H1 (cell line): ENCODE measurements at places on chromosomes 2 and 18. TPM values are rescaled to one million over a fixed set of nuclear protein-coding genes. Genes with fewer than 3 reads are reported as not detected.
A peak's percentile ranks its signal among the peaks of the same experiment; 100 is the strongest.

DNA sequence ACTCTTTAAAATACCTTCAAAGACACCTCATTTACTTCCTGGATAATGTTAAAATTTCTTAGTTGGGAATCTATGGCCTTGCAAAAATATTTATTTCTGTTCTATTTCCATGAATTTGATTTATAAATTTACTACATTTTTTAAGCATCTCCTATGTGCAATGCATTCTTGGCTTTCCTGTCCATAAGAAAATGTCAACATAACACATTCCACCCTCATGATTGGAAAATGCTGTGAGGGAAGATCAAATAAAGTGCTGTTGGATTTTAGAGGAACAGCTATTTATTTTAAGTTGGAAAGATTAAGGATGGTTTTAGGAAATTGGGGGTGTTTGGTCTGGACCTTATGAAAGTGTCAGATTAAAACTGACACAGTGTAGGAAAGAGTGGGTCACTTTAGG lies 45.4 kb upstream of the MC4R start:
- H3K4me3 ChIP-seq = no peak overlapping the region
- no peaks in the 10 kb centered on the region for H3K4me1 ChIP-seq
- DNase-seq = no peak
- no peak overlapping the region for H3K27ac ChIP-seq
- H3K36me3 ChIP-seq = no peaks in the 10 kb centered on the region

Gene ALPG
- 0.56 and 0.75 TPM in 2 replicates for total RNA-seq

GRCh38 chr2:60880643-60881046 lies 729 bp upstream of the REL start:
- peak overlapping the region; percentile 96 for H3K4me3 ChIP-seq
- H3K36me3 ChIP-seq = no peaks in the 10 kb centered on the region
- no peaks in the 10 kb centered on the region; the same call in 1 of the 2 replicates for H3K4me1 ChIP-seq
- peak overlapping the region; percentile 70; the same call in 1 of the 2 replicates for H3K27ac ChIP-seq
- H3K27me3 ChIP-seq = no peaks in the 10 kb centered on the region

- no peaks in the 10 kb centered on the region for H3K27me3 ChIP-seq
- no peak for DNase-seq
- no peak overlapping the region for H3K27ac ChIP-seq
- H3K4me1 ChIP-seq = no peaks in the 10 kb centered on the region
These were observed 16.7 kb upstream of the WIPF1 start for GRCh38 chr2:174614261-174614660.

GRCh38 chr2:8352296-8352695 lies 329.6 kb upstream of the ID2 start:
- H3K4me3 ChIP-seq = no peak overlapping the region
- no peaks in the 10 kb centered on the region for H3K4me1 ChIP-seq
- no peaks in the 10 kb centered on the region for H3K27me3 ChIP-seq
- no peak overlapping the region for H3K27ac ChIP-seq
- DNase-seq = no peak

- H3K4me3 ChIP-seq = no peak overlapping the region
- no peaks in the 10 kb centered on the region for H3K36me3 ChIP-seq
- H3K27me3 ChIP-seq = no peaks in the 10 kb centered on the region
- DNase-seq = no peak
- H3K4me1 ChIP-seq = no peaks in the 10 kb centered on the region
These were observed 339.1 kb upstream of the GALNT5 start for GRCh38 chr2:156918410-156918809.

GRCh38 chr2:38605298-38605830 lies 2.6 kb upstream of the HNRNPLL start:
- no peak overlapping the region for H3K4me3 ChIP-seq
- H3K4me1 ChIP-seq = no peaks in the 10 kb centered on the region; the same call in 1 of the 2 replicates
- H3K27me3 ChIP-seq = no peaks in the 10 kb centered on the region

- H3K27ac ChIP-seq = no peak overlapping the region
- no peak overlapping the region for H3K4me3 ChIP-seq
- H3K36me3 ChIP-seq = no peaks in the 10 kb centered on the region
- no peak for DNase-seq
- no peaks in the 10 kb centered on the region for H3K4me1 ChIP-seq
These were observed 500.7 kb downstream of the METTL4 start for GRCh38 chr18:2070631-2071030.
